Fibroblast of skin of left biceps (primary cell): ENCODE measurements at places on chromosomes 16 and 17.
A peak's percentile ranks its signal among the peaks of the same experiment; 100 is the strongest.

GRCh38 chr16:63618896-63619485, 1502.9 kb downstream of the CDH11 start:
- no peak for DNase-seq

- DNase-seq, result peak; percentile 82
Observed at GRCh38 chr17:1399679-1400512, at the start of gene YWHAE. YWHAE (minus strand) TSS chr17:1400222; CDS start chr17:1400110, 112 bp downstream.

DNA sequence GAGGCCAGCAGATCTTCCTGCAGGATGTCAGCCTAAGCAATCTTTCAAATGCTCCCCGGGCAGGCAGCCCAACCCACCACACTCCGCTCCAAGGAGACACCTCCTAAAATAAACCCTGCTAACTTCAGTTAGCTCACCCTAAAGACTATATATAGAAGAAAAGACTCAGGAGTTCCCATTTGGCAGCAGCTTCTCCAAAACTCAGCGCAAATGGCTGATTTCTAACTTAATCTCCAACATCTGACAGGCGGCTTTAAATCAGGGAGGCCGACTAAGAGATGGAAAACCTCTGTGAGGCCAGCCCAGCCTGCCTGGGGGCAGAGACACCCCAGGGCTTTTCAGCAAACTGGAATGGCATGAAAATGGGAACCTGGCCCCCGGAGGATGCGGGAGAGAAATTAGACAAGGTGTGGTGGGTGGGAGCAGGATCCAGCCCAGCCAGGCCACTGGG, 91.6 kb downstream of the XYLT1 start:
- peak; percentile 85 for DNase-seq

DNA sequence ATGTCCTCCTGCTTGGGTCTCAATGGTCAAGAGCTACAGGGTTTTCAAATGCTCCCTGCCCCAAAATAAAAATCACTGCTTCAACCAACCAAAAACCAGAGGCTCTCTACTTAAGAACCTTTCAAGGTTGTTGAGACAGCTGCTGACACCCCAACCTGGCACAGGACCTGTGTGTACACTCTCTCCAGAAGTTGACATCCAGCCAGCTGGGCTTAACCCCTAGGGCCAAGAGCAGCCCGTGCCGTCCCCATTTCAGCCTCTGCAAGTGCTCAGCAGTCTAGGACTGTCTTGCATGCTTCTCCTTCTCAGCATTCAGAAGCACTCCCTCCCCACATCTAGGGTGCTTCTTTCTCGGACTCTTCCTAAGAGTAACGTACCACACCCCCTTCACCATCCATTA, 59.0 kb upstream of the TRAP1 start:
- no peak for DNase-seq

- no peak for DNase-seq
Observed at GRCh38 chr16:48386559-48387312, 1.5 kb upstream of the SIAH1 start.

DNA sequence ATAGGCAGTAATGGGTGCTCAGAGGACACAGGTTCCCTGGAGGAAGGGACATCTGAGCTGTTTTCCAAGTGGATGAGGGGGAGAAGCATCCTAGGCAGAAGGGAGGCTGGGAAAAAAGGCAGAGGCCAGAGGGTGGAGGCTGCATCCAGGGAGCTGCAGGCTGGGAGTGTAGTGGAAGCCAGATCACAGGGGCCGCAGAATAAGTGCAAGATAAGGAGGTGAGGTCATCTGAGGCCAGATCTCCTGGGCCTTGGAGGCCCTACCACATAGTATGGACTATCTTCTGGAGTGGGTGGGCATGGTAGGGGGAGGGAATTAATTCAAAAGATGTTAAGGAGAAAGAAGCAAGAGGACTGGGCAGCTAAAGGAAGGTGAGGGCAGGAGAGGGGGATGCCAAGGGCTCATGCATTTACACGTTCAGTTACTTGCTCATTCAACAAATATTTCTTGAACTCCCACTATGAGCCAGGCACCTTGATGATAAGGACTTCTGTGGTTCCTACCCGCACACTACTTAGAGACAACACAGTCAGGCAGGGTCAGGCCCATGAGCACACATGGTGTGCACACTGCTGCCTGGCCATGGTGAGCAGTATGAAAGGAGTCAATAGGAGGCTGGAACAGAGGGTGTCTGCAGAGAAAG, 2.4 kb upstream of the RIPOR1 start:
- DNase-seq, result no peak

DNA sequence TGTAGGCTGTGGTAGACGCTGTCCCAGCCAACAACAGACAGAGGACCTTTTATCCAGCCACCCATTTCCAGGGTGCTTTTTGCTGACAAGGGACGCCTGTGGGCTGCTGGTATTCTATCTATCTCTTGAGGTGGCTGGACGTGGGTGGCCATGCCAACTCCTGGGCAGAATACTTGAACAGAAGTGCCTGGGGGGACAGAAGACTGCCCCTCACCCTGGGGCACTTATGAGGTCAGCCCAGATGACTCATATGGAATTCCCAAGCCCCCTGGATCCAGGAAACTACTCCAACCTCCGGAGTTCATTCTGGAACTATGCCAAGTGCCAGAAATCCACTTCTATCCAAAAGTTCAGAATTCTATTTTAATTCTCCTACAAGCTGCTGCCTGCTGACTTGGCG, 61.3 kb downstream of the CDRT4 start:
- DNase-seq, result no peak

DNA sequence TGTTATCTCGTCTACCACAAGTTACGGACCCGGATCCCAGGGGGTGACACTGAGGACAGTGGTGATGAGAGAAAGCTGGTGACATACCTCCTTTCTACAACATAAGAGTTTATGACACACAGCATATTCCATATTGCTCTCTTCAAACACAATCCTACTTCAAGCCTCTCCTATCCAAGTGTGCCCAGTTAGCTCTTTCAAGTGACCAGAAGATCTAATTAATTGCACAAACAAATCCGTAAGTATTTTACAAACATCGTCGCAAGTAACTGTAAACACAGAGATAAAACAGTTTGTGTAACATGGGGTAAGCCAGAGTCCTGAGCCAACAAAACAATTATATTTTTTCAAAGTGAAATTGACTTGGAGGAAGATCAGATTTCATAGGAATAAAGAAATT, 235.0 kb downstream of the CHD9NB start:
- DNase-seq, result no peak

- no peak for DNase-seq
Observed at GRCh38 chr16:87685405-87685755, 80.4 kb downstream of the KLHDC4 start.

- DNase-seq, result no peak
Observed at GRCh38 chr17:50213026-50214022, 11.9 kb upstream of the COL1A1 start.

DNA sequence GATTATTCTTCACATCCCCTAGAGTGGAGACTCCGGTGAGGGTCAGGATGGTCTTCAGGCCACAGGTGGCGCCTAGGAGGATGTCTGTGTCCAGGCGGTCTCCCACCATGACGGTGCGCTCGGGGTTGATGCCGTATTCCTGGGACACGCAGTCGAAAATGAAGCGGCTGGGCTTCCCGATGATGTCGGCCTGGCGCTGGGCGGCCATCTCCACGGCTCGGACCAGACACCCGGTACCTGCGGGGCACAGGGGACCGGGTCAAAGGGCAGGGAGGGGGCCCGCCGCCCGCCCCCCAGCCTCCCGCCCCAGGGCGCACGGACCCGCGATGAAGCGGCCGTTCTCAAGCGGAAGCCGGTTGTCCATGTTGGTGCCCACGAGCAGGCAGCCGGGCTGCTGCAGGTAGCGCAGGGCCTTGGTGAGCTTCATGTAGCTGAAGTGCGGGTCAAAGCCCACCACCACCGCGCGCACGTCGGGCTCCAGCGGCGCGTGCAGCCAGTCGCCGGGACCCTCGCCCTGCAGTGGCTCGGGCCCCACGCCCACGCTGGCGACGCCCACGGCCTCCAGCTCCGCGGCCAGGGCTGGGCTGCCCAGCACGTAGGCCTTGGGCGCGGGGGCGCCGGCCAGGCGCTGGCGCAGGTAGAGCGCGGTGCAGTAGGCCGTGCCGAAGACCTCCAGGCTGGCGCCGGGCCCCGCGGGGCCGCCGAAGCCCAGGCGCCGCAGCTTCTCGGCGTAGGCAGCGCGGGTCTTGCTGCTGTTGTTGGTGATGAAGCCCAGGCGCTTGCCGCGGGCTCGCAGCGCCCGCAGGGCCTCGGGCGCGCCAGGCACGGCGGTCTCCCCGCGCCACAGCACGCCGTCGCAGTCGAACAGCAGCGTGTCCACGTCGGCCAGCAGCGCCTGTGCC, 572 bp downstream of the PGP start:
- no peak for DNase-seq
